ENCODE measurements at places on chromosomes 7 and 10.

DNA sequence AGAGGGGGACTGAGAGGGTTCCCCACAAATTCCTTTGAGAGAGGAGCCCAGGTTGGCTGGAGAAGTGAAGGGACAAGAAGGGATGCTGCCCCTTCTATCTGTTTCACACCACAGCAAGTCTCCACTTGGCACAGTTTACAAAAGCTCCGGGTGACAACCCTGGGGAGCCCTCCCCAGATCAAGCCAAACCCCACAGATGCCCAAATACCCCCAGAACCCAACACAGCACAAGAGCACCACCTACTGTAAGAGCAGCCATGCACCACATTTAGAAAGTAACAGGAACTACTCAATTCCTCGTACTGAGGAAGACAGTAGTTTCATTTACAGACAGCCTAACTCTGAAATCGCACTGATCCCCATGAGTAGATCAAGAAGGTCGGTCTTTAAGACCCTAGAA lies 67.8 kb upstream of the ATP6V0A4 start:
- DNase-seq, result no peak

GRCh38 chr7:79610313-79610712 lies 156.8 kb upstream of the MAGI2 start:
- DNase-seq, result no peak

- no peak for DNase-seq
Measured at GRCh38 chr10:80273523-80274170, 15.8 kb downstream of the MAT1A start.

GRCh38 chr7:33674804-33675411 lies 230.4 kb upstream of the BMPER start:
- no peak for DNase-seq

DNA sequence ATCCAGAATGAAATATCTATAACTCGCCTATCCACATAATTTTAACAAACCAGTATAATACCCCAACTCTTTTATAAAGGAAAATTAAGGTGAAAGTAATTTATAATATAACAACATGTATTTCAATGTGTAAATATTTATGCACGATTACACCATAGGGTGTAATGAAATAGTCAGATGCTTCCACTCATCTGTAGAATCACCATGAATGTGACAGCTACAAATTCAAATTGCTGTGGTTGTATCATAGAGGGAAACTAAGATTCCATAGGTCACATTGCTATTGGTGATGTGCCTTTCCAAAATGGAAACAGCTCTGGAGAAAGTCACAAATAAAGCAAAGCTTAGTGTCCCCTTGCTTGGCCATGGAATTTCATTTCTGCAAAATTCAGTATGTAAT lies 95.7 kb downstream of the CPED1 start:
- DNase-seq, result no peak

DNA sequence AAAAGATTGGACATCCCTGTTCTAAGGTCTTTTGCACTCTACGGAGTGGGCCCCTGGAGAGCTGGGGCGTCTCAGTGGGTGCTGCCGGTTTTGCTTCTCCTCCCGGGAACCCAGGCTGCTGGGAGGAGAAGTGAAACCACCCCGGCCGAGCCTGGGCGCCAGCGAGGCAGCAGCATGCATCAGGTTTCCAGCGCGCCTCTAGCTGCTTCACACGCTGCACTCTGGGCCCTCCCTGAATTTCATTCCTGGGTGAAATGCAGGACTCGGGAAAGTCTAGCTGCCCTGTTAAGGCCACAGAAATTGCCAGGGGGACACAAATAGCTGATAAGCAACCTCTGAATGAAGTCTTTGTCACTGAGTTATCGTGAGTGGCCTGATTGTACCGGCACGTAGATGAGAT lies 127.4 kb downstream of the TRRAP start:
- no peak for DNase-seq

GRCh38 chr10:125125951-125126735 lies 34.2 kb downstream of the CTBP2 start:
- no peak for DNase-seq

- no peak for DNase-seq
Measured at GRCh38 chr7:130733931-130734814, at the start of gene KLF14. TSS of gene KLF14 (minus strand) at chr7:130734207. CDS start at chr7:130734033, 174 bp downstream.

DNA sequence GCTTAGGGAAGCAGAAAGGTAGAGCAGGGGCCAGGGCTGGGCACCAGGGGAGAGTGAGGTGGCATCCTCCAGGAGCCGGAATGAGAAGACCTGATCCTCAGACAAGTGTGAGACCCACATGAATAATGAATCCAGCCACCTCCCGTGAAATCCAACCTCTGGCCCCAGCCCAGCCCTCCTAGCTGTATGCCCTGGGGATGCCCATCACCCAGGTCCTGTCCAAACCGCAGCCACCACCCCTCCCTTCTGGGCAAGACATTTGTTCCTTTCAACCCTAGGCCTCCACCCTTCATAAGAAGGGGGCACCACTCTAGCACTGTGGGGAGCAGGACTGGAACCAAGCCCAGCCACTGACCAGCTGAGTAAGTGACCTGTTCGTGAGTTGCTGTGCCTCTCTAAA lies 9.7 kb downstream of the PDZD7 start:
- DNase-seq, result no peak

Measured in NCI-H748 treated with DMSO at 0.1 percent for 48 hours (cell line).